Activated naive CD4-positive, alpha-beta T cell treated with anti-CD3 and anti-CD28 coated beads for 36 hours (primary cell): ENCODE measurements at places on chromosomes 2 and 18. TPM values are rescaled to one million over a fixed set of nuclear protein-coding genes. Genes with fewer than 3 reads are reported as not detected.

The ACVR2A gene
- total RNA-seq, result 6.0 TPM

The GPR75 gene
- total RNA-seq, result 0.35 TPM

The DSG4 gene
- total RNA-seq, result not detected

The TMEM37 gene
- not detected for total RNA-seq

The G6PC2 gene
- total RNA-seq, result not detected

DNA sequence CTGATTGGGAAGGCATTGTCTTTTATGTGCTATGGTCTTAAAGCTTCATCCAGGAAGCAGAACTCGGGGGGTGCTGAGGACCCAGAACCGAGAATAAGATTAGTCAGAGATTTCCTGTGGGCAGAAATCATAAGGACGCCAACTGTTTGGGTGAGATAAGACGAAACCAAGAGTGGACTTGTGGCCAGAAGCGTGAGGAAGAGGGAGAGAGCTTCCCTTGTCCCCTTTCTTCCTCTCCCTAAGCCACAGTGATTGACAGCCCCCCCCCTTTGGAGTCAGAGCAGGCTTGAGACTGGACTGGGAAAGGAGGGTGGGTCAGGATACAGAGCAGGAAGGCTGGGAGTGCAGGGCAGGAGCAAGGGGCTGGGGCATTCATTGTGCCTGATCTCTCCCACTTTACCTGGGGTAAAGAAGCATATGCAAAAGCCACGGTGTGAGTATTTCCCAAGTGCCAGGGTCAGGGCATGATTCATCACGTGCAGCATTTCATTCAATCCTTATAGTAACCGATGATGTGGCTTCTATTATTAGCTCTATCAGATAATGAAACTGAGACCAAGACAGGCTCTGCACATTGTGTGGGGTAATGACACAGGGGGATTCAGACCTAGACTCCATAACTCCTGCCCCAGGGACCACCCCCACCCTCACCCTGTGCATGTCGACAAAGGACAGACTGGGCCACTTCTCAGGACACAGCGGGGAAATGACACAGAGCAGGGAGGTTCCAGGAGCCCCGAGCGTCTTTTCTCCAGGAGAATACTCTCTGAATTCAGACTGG is 3.0 kb upstream of the IL1RN start:
- no peak overlapping the region for H3K27ac ChIP-seq
- H3K27me3 ChIP-seq, result no peaks in the 10 kb centered on the region
- peak; percentile 40 for DNase-seq
- H3K36me3 ChIP-seq, result no peaks in the 10 kb centered on the region
- peaks cover 23% of the 10 kb centered on the region for H3K4me1 ChIP-seq

DNA sequence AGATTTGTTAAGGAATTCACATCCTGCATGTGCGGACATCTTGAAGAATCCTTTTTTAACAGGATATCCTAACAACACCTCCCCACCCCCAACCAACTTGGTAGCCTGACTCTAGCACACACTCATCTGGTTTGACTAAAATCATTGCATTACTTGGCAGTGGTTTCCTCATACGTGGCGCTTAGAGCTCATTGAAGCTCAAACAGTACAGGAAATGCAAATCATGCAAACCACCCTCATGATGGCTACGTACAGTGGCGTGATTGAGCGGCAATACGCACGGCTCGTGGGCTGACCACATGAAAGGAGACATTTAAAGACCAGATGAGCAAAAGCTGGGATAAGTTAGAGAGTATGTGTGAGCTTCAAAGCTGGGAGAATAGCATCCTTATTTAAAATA is 336.2 kb downstream of the ZEB2 start:
- H3K27ac ChIP-seq, result peak overlapping the region; percentile 81
- peak; percentile 89 for DNase-seq
- peaks cover 42% of the 10 kb centered on the region for H3K4me1 ChIP-seq
- H3K4me3 ChIP-seq, result peak overlapping the region; percentile 52
- no peaks in the 10 kb centered on the region for H3K27me3 ChIP-seq
- no peaks in the 10 kb centered on the region for H3K36me3 ChIP-seq

- H3K4me3 ChIP-seq, result no peak overlapping the region
- H3K27me3 ChIP-seq, result no peaks in the 10 kb centered on the region
- no peak overlapping the region for H3K27ac ChIP-seq
Observed at GRCh38 chr2:165835363-165835762, 41.3 kb upstream of the GALNT3 start.

DNA sequence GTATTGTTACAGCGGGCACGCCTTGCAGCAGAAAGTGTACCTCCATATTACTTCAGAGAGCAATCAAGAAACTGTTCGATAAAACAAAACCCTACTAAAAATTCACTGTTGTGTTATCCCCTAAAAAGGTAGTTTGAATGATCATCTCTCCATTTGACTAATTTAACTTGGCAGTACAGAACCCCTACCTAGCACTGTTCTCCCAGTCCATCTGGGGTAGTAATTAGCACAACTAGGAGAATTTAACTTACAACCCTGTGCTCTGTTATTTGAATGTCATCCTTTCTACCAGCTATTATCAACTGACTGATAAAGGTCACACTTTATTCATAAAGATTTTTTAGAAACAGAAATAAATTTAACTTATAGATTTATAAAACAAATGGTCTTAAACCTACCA is 121.2 kb downstream of the EPB41L3 start:
- H3K36me3 ChIP-seq, result peaks cover 2% of the 10 kb centered on the region
- H3K4me3 ChIP-seq, result no peak overlapping the region
- peaks cover 5% of the 10 kb centered on the region for H3K27me3 ChIP-seq
- H3K27ac ChIP-seq, result no peak overlapping the region
- no peak for DNase-seq
- no peaks in the 10 kb centered on the region for H3K4me1 ChIP-seq

DNA sequence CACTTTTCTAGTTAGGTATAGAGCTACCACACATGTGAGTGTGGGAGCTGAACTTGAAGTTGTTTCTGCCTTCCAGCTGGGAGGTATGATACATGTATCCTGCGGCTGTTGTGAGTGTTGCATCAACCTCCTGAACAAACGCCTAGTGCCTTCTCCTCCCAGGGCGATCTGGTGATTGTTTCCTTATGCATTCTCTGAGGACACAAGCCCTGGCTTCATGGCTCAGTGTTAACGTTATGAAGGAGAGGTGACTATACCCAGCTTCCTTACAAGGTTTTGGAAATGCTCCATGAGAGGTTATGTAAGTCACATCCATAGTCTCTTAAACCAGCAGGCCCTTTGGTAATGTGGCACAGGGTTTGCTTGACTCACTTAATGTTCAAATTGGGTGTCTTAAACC is 64.9 kb downstream of the SPRED2 start:
- H3K4me3 ChIP-seq, result no peak overlapping the region
- H3K27me3 ChIP-seq, result no peaks in the 10 kb centered on the region
- no peak for DNase-seq
- no peak overlapping the region for H3K27ac ChIP-seq
- H3K36me3 ChIP-seq, result no peaks in the 10 kb centered on the region

GRCh38 chr2:105328281-105329196 is 996 bp downstream of the TGFBRAP1 start:
- peak; percentile 67 for DNase-seq
- peaks cover 2% of the 10 kb centered on the region for H3K36me3 ChIP-seq
- H3K27me3 ChIP-seq, result no peaks in the 10 kb centered on the region
- peak overlapping the region; percentile 81 for H3K27ac ChIP-seq
- H3K4me3 ChIP-seq, result peak overlapping the region; percentile 85
- H3K4me1 ChIP-seq, result peaks cover 50% of the 10 kb centered on the region

DNA sequence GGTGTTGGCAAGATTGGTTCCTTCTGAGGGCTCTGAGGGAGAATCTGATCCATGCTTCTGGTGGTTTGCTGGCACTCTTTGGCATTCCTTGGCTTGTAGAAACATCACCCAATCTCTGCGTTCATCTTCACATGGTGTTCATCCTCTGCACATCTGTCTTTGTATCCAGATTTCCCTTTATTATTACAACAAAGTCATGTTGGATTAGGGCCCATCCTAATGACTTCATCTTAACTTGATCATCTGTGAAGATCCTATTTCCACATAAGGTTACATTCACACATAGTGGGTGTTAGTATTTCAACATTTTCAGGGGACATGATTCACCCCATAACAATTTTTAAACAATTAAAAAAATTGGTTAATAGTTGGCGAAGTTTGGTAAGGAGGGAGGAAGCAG is 177.4 kb upstream of the CWC22 start:
- no peaks in the 10 kb centered on the region for H3K36me3 ChIP-seq
- no peaks in the 10 kb centered on the region for H3K4me1 ChIP-seq
- no peak for DNase-seq
- peaks cover 2% of the 10 kb centered on the region for H3K27me3 ChIP-seq
- H3K4me3 ChIP-seq, result no peak overlapping the region

GRCh38 chr2:239954166-239955086 is 70.7 kb downstream of the NDUFA10 start:
- no peaks in the 10 kb centered on the region for H3K27me3 ChIP-seq
- no peak overlapping the region for H3K4me3 ChIP-seq
- peaks cover 5% of the 10 kb centered on the region for H3K36me3 ChIP-seq
- no peaks in the 10 kb centered on the region for H3K4me1 ChIP-seq

GRCh38 chr2:232586943-232587505 is 36.5 kb downstream of the EIF4E2 start:
- H3K36me3 ChIP-seq, result peaks cover 26% of the 10 kb centered on the region
- H3K4me3 ChIP-seq, result no peak overlapping the region
- no peaks in the 10 kb centered on the region for H3K4me1 ChIP-seq
- H3K27me3 ChIP-seq, result no peaks in the 10 kb centered on the region
- H3K27ac ChIP-seq, result no peak overlapping the region

DNA sequence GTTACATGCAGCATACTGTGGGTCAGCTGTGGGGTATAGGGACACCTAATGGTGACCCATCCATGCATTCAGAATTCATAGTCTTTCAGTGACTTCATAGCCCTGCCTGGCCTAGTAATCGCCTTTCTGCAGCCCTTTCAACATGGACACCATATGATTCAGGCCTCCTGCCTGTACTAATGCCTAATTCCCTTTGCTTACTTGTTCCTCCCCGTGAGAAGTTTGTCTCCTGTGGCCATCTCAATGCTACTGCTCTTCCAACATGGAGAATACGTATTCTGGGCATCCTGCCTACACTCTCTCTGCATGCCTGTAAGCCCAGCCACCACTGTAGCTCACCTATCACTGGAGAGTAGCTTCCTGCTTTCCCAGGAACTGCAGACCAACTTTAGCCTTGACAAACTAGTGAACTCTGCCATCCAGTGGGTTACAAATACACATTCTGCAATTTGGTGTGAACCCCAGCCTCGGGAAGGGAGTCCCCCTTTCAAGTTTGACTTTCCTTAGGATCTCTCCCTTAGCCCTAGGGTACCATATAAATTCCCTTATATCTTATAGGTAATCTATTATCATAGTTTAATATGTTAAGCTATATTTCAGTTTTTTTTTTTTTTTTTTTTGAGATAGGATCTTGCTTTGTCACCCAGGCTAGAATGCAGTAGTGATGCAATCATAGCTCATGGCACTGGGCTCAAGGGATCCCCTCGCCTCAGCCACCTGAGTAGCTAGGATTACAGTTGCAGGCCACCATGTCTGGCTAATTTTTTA is 22.3 kb downstream of the M1AP start:
- H3K27me3 ChIP-seq, result no peaks in the 10 kb centered on the region
- H3K36me3 ChIP-seq, result no peaks in the 10 kb centered on the region
- no peak overlapping the region for H3K27ac ChIP-seq
- no peaks in the 10 kb centered on the region for H3K4me1 ChIP-seq
- no peak for DNase-seq
- no peak overlapping the region for H3K4me3 ChIP-seq

- H3K4me3 ChIP-seq, result no peak overlapping the region
- DNase-seq, result peak; percentile 7
- no peaks in the 10 kb centered on the region for H3K27me3 ChIP-seq
- H3K36me3 ChIP-seq, result no peaks in the 10 kb centered on the region
Observed at GRCh38 chr2:48423376-48423775, 106.6 kb upstream of the STON1 start.

DNA sequence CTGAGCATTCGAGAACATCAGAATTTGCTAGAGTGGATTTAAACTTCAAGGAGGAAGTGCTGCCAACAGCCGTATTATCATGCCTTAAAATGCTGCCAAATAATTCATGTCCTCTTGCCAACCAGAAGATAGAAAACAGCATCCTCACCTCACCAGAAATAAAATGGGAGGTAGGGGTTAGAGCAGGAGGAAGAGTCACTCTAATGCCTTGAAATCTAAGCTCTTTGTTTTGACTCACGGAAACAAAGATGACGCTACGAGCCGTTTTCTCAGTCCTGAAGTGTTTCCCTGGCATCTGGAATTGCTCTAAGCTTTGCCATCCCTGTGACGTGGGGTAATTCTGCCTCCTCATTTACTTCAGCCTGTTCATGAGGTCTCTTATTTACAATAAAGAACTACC is 97.1 kb downstream of the PRPF40A start:
- H3K4me1 ChIP-seq, result no peaks in the 10 kb centered on the region
- H3K27ac ChIP-seq, result no peak overlapping the region
- H3K4me3 ChIP-seq, result no peak overlapping the region
- no peaks in the 10 kb centered on the region for H3K36me3 ChIP-seq
- H3K27me3 ChIP-seq, result peaks cover 2% of the 10 kb centered on the region

- DNase-seq, result peak; percentile 50
- H3K4me1 ChIP-seq, result peaks cover 88% of the 10 kb centered on the region
- H3K36me3 ChIP-seq, result peaks cover 5% of the 10 kb centered on the region
- no peak overlapping the region for H3K4me3 ChIP-seq
Observed at GRCh38 chr2:95051626-95052025, 26.1 kb downstream of the MAL start.

DNA sequence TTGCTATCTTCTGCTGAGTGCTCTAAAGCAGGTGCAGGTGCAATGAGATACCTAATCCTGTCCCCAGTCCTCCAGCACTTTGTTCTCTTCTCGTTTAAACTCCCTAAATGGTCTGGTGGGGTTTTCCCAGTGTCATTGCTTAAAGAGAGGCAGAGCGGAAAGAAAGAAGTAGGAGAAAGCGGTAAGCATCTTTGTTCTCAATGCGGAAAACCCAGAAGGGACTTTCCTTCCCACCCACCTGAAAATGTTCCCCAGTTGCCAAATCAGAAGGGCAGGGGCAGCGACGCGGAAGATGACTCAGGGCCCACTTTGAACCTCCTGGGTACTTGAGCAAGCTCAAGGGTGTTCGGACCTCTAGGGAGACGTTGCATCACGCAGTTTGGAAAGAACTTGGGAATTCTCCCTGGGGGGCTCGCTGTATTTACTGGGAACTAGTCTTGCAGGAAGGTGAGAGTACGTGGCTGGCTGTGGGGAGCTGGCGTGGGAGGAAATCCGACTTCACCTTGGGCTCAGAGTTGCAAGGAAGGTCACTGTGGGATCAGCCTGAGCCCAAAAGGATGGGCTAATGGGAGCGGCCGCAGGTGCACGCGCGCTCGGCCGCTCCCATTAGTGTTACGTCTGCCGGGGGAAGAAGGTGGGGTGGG is 589 bp upstream of the SGPP2 start:
- peaks cover 42% of the 10 kb centered on the region for H3K4me1 ChIP-seq
- H3K27me3 ChIP-seq, result peaks cover 54% of the 10 kb centered on the region
- H3K4me3 ChIP-seq, result peak overlapping the region; percentile 94
- DNase-seq, result peak; percentile 79
- peak overlapping the region; percentile 97 for H3K27ac ChIP-seq

GRCh38 chr2:241149925-241150659 is at the start of gene PPP1R7:
Gene PPP1R7 (plus strand): TSS chr2:241150467. CDS start chr2:241150496, 29 bp downstream.
- peak; percentile 97 for DNase-seq
- H3K4me3 ChIP-seq, result peak within 1 kb of the TSS; percentile 96
- H3K36me3 ChIP-seq, result peaks cover 6% of the 10 kb centered on the region
- peaks cover 44% of the 10 kb centered on the region for H3K4me1 ChIP-seq

DNA sequence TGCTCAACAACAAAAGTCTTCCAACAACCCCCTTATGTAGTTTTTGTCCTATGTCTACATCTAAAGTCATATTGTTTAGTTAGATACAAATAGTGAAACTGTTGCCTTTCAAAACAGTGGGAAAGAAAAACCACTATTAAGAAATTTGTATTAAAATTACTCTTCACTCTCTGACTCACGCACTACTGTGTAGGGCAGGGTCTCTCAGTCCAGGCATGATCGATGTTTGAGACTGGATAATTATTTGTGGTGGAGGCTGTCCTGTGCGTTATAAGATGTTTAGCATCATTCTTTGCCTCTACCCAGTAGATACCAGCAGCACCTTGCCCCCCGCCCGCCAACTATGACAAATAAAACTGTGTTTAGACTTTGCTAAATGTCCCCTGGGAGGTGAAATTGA is 369.4 kb upstream of the ZEB2 start:
- no peaks in the 10 kb centered on the region for H3K4me1 ChIP-seq
- no peak overlapping the region for H3K4me3 ChIP-seq
- no peak overlapping the region for H3K27ac ChIP-seq
- no peaks in the 10 kb centered on the region for H3K27me3 ChIP-seq
